Left renal cortex interstitium (tissue), 4 donors: ENCODE measurements at places on chromosomes 4 and X. TPM values are rescaled to one million over a fixed set of nuclear protein-coding genes. Genes with fewer than 3 reads are reported as not detected.

- no peak for DNase-seq
These were observed 1977.2 kb downstream of the PCDH7 start for GRCh38 chr4:32697281-32697814.

DNA sequence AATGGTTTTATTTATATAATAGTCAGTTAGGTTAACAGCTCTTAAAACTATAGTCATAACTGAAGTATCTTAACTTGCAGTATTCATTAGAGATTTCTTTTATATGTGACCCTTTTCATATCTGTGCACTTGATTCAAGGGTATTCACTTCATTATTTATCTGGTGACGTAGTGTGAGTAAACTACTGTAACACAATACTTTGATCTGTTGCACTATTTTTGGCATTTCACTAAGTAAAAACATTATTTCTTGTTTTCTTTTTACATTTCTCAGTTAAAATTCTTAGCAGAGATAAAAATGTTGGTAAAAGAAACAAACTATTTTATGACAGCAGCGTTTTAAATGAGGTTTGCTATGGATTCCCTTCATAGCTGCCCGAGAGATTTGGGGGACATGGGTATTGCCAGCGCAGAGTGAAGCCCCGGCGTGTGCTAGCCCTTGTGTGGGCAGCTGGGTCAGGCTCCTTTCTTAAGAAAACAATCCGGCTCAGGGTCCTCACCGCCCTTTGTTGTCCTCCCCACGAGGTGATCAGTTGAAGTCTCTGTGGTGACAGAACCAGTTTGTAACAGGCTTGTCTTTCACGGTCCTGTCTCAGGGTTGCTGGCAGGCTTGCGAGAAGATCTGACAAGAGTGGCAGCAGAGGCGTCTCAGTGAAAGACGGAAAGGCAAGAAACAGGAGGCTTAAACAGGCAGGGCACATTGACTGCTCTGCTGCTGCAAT is 293.4 kb downstream of the BMPR1B start:
- no peak for DNase-seq

- no peak for DNase-seq
These were observed 47.9 kb upstream of the GPR78 start for GRCh38 chr4:8532245-8532781.

- no peak for DNase-seq
These were observed 63.5 kb upstream of the WDR17 start for GRCh38 chr4:176002007-176002613.

DNA sequence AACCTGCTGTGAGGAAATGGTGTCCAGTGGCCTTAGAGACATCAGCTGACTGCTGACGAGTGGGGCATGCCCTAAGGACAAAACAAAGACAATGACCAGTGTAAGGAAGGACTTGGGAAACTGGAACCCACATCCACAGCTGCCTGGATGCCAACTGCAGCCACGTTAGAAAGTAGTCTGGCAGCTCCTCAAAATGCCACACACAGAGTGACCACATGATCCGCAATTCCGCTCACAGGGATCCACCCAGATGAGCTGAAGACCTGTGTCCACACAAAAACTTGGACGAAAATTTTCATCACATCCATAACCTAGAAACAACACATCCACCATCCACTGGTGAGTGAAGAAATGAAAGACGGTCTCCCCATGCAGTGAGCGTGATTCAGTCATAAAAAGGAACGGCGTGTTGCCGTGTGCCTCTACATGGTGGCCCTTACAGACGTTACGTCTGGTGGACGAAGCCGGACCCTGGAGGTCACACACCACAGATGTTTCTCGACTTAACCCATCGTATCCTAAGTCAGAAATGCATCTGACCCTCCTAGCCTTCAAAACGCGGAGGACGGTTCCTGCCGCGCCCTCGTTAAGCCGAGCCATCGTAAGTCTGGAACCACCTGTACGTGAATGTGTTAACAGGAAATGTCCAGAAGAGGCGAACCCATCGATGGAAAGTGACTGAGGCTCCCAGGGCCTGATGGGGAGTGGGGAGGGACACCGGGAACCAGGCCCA is 40.6 kb upstream of the MXD4 start:
- DNase-seq = no peak

DNA sequence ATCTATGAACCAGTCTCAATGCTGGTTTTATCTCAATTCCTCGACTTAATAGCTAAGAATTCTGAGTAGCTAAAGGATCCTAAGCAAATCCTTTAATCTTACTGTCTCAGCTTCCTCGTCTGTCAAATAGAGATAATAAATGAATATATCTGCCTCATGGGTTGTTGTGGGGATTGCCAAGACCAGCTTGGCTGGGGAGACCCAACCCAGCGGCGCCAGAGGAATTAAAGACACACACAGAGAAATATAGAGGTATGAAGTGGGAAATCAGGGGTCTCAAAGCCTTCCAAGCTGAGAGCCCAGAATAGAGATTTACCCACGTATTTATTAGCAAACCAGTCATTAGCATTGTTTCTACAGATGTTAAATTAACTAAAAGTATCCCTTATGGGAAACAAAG is 41.9 kb downstream of the SLC34A2 start:
- DNase-seq = no peak

- no peak for DNase-seq
These were observed 14.3 kb downstream of the CBR4 start for GRCh38 chr4:168995537-168996295.

TMEM144 gene
- 4.9 TPM for polyA plus RNA-seq

GRCh38 chr4:13344216-13344615 is 139.9 kb downstream of the RAB28 start:
- DNase-seq = no peak

LUZP4 gene
- not detected for polyA plus RNA-seq

DNA sequence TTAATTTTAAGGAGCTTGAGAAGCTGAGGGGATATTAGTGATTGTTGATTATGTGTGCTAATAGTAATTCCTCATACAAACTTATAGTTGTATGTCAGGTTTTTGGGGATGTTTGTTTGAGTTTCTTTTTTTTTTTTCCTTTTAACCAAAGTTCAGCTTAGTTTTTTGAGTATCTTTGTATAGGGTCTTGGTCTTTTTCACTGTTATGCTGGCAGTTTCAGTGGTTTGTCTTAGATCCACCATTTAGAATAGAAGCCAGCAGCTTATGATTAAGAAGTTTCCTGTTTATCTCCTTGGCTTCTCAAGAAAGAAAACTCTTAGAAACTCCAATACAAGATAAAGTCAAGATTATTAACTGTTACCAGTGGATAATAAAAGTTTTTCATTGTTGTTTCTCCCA is 16.1 kb downstream of the CPEB2 start:
- no peak for DNase-seq

DNA sequence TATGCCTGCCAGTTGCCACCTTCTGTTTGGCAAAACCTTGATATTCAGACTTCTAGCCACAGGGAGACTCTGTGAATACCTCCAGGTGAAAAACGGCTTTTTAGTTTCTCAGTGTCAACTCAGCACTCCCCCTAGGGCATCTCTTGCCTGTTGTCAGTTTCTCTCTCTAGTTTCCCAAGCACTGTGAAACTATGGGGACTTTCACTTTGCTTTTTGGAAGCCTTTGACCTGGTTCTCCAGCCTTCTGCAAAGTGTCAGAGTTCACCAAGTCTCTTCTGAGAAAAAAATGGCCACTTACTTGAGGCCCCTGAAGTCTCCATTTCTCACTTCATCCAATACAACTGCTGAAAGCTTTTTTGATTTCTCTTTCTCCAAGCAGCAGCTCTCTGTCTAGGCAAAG is 521.5 kb downstream of the INPP4B start:
- no peak for DNase-seq

- DNase-seq = peak; percentile 69
These were observed at the start of gene GRIA2 for GRCh38 chr4:157220371-157220881. TSS of gene GRIA2 (plus strand) at chr4:157220728. CDS start at chr4:157221043, 315 bp downstream.

GRCh38 chr4:96312046-96312685 is 472.3 kb downstream of the PDHA2 start:
- no peak for DNase-seq

DNA sequence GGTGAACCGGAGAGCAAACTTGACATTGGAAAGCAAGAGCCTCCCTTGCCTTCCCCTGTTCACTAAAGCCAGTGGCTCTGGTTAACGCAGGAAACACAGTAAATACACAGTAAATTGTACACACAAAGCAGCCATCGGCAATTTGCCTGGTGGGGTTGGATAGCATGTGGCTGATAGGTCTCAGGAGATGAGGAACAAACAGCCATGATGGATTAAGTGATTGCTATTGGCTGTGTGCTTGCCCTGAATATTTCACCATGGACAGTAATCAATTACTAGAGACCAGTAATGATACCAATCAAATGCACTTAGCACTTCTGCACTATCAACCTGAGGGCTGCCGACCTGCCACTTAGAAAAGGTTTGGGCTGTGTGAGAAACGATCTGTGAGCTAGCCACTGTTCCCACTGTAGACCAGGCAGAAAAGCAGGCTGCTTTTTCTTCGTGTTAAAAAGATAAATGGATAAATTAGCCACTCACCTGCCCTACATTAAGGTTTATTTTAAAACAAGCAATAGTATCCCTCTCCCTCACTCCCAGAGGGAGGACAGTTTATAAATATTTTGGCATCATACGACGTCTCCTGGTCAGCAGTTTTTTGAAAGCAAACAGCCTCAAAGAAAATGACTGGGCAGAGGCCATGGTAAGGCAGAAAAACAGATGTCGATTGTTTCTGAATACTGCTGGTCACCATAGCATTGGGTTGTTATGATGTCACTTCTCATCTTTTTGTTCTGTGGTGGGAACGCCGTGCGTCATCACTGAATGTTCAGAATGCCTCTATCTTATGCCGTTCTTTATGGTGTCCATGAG is 167.1 kb downstream of the MAML3 start:
- DNase-seq = no peak

DNA sequence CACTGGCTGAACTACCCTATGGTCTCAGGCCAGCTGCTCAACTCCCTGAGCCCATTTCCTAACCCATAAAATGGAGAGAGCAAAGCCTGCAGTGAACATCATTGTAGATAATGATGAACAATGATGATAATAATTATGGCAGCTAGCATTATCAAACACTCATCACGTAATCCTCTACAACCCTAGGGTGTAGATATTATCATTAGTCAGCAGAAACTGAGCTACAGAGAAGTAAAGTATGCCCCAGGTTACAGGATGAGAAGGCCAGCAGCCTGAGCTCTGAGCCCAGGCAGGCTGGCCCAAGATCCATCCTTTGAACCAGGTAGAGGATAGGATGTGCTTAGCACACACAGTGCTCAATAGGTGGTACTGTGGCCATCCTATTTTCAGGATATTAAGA is 43.2 kb downstream of the REELD1 start:
- DNase-seq = no peak

DNA sequence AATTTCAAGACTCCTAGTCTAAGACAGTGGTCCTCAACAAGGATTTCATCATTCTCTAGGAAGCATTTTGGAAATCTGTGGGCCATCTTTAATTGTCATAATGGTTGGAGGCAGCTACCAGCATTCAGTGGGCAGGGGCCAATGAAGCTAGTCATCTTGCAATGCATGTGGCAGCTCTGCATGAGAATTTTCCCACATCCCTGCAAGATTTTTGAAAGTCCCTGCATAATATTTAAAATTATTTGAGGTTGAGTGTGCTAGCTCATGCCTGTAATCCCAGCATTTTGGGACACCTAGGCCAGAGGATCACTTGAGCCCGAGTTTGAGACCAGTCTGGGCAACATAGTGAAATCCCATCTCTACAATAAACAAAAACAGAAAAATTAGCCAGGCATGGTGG is 44.0 kb downstream of the PCYT1B start:
- no peak for DNase-seq

CFAP47 gene
- 1.0 TPM for polyA plus RNA-seq

- DNase-seq = no peak
These were observed 26.3 kb downstream of the SORCS2 start for GRCh38 chr4:7218686-7219085.

- DNase-seq = no peak
These were observed 1.2 kb upstream of the LRPAP1 start for GRCh38 chr4:3533423-3533820.

DNA sequence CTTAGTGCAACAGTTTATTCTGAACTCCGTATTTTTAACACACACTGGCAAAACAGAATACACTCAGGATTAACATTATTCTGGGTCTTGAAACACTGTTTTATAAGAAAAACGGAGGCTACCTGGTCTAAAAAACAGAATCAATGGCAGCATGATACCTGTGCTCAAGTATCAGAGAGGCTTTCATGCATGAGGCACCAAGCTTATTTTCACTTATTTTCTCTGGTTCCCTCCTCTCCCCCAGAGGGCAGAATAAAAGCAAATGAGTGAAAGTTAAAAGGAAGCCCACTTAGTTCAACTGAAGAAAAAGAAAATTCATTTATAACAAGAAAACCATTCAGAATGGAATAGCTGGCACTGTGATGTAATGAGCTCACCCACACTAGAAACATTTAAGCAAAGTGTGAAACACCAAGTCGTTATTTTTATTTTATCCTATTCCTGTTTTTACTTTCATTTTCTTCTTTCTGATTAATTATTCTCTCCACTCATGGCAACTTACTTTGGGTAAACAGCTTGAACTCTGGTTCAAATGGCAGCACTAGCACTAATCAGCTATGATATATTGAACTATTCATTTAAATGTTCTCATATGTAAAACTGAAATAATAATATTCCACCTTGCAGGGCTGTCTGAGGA is 211.8 kb downstream of the PPP3CA start:
- no peak for DNase-seq

- DNase-seq = no peak
These were observed 97.0 kb upstream of the PTPN13 start for GRCh38 chr4:86497131-86497530.

SGCB gene
- polyA plus RNA-seq = 53.1 TPM

- no peak for DNase-seq
These were observed 40.5 kb downstream of the FRYL start for GRCh38 chr4:48739560-48740019.

- DNase-seq = peak; percentile 37
These were observed at the start of gene TCEAL1 for GRCh38 chrX:103628386-103629317. TSS of gene TCEAL1 (plus strand) at chrX:103628975. CDS start at chrX:103629917, 942 bp downstream.

DNA sequence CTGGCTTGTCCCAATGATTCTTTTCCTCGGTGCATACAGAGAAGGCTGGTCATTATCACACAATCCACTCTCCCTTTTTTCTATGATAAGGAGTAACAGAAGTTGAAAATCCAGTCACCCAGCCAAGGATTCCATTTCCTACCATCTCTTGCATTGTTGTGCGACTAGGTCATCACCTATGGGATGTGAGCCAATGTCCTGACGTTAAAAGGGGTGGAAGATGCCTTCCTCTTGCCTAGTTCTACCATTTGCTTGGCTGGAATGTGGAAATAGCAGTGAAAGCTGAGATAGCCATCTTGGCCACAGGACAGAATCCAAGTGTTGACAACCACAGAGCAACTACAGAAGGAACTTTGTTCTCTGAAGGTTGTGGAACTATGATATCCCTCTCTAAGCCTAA is 132.2 kb upstream of the KIT start:
- no peak for DNase-seq
